Stimulated activated CD4-positive, alpha-beta T cell treated with anti-CD3 and anti-CD28 coated beads, Interleukin-12 subunit alpha, Interleukin-12 subunit beta, amount 100 ng/mL, for 24 hours (primary cell): ENCODE measurements at places on chromosomes 5 and 9.

DNA sequence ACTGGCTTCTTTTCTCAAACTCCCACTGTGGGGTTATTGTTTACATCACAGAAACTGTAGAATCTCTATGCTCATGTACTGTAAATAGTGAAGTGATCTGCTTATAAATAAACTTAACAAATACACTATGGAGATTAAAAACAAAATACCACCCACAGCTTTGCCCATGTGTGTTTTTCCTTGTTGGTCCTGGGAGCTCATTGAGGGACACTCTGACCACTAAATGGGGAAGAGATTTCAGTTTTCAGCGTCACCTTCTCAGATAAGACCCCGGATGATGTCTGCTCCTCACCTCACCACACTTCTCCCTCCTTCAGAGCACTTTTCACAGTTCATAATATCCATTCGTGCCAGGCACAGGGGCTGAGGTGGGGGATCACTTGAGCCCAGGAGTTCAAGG lies 89.7 kb downstream of the PDE6A start:
- no peak for DNase-seq

- no peak for DNase-seq
Observed at GRCh38 chr5:22577711-22578110, 275.4 kb downstream of the CDH12 start.

DNA sequence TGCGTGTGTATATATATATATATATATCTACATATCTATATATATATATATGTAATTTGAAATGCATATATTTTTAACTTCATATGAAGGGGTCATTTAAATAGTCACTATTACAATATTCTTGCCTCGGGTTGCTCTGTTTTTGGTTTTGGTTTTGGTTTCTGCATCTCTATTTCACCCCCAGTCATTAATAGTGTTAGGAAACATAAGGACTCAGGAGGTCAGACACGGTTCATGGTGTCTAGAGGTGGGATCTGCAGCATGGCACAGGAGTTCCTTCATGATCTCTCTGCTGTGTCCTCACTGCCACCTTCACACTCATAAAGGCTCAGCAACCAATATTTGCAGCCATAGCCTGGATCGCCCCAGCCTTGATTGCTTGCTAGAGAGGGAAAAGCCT lies 16.6 kb downstream of the C5orf58 start:
- no peak for DNase-seq

DNA sequence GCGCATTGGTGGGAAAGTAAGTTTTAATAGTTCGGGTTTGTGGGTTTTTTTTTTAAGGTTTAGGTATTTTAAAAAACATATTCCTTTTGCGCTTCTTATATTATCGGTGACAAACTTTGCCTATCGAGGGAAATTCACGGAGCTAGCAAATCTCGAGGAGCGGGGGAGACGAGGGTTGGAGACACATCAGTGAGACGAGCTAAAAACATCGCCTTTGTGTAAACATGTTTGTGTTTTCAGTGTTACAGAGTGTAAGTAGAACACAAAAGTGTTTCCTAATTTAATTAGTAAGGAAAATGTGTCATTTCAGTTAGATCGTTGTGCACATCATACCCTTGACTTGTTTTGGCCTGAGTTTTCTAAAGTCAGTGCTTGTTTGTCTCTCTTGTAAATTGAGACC lies 945 bp downstream of the BTF3 start:
- no peak for DNase-seq

- no peak for DNase-seq
Observed at GRCh38 chr5:116363780-116364179, 210.8 kb downstream of the SEMA6A start.

GRCh38 chr5:115351356-115352195 lies 55.1 kb upstream of the CCDC112 start:
- DNase-seq = no peak

- no peak for DNase-seq
Observed at GRCh38 chr5:135341016-135341666, 57.9 kb downstream of the MACROH2A1 start.

DNA sequence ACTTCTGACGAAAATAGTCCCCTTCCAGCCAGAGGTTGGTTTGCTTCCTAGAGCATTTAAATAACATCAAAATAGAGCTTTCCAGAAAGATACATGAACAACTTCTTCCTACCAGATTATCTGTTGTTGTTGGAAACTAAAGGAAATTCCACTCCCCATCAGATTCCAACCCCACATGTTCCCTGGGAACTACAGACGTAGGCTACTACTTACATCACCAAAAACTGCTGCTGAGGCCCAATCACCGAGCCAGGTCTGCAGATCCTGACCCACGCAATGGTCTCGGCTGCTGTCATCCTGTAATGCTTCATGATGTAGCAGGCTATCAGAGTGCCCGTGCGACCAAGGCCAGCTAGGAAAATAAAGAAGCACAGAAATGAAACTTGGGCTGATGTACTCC lies 73.4 kb downstream of the HABP4 start:
- DNase-seq = no peak

DNA sequence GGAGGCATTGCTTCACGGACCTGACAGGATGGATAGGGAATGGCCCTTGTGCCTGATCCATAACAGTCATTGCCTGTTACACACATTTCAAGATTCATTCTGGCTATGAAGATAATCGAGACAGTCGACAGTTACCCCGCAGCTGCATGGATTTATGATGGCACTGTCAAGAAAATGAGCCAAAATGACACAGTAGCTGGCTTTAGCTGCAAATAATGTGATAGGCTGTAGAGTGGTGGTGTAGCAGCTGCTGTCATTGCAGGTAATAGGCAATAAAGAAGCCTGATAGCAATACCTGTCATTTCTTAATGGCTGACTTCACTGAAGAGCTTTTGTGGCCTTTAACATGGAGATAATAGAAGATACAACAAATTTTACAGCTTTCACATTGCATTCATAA lies 1085.2 kb upstream of the ARRDC3 start:
- DNase-seq = no peak

DNA sequence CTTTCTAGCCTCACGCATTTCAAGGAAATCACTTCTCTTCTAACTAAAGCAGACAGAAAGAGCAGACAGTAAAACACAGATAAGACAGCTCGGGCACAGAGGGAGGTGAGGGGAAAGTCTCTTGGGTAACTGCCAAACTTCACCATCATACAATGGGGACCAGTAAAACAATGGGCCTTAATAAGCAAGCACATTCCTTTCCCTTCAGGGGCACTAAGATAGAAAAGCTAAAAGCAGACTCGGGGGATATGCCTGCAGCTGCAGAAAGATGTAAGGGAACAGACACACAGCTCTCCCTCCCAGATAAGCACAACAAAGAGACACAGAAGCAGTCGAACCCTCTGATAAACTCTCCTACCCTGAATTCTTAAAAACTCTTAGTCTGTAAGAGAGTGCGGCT lies 15.6 kb upstream of the CKS2 start:
- no peak for DNase-seq

DNA sequence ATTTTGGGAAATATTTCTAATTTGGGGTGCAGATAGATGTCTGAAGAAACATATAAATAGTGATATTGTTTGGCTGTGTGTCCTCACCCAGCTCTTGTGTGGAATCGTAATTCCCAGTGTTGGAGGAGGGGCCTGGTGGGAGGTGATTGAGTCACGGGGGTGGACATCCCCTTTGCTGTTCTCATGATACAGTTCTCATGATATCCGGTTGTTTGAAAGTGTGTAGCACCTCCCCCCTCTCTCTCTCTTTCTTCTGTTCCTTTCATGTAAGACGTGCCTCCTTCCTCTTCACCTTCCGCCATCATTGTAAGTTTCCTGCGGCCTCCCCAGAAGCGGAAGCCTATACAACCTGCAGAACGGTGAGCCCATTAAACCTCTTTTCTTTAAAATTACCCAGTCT lies 11.4 kb upstream of the ADAMTS16 start:
- DNase-seq = no peak

DNA sequence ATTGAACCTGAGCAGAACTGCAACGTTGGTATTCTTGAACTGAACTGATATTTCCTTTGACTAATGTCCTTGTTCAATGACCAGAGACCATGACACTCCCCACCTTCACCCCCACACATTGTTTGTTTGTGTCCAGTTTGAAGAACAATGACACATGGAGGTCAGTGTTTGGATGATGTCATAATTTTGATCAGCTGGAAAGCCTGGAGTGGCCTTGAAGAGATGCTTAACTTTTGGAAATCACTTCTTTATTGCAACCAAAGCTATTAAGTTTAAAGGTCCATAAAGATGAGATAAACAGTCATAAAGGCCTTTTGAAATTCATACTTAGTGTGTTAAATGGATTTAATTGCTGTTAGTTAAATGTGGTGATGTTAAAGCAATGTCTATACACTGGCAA lies 92.7 kb downstream of the TMC1 start:
- DNase-seq = no peak

DNA sequence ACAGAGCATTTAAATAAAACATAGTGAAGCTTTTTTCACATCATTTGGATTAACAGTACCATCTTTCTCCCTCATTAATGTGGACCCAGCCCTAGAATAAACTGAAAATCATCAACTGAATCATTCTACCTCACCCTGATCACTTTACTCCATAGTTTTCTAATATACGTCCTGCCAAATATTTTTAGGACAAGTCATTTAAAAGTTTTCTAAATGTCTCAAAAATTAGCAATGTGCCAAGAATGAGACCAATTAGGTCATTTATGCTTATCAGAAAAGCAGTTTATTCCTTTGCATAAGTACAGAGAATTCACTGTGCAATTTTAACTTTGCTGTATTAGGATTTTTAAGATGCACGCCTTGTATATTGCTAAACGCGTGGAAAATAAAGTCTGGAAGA lies 284.4 kb downstream of the PIK3R1 start:
- no peak for DNase-seq

- DNase-seq = no peak
Observed at GRCh38 chr5:32831624-32832023, 120.5 kb downstream of the NPR3 start.

GRCh38 chr5:36552651-36553393 lies 53.6 kb upstream of the SLC1A3 start:
- no peak for DNase-seq

GRCh38 chr5:74241751-74242140 lies 398.8 kb downstream of the ENC1 start:
- no peak for DNase-seq

DNA sequence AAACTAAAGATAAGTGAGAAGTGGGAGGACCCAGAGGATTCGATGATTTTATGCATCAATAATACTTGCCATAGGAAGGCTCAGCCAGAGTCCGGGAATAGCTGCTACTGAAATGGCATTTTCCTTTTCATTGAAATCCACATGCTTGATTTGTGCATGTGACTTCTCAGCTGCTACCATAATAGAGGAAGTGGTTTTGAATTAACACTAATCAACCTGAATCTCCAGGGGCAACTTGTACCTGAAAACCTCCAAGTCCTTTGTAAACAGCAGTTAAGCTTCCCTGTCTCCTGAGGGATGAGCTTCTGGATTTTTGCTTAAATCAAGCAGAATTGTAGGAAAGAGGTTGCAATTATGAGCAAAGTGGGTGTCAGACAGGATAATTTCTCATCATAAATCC lies 124.9 kb downstream of the PPP2R2B start:
- DNase-seq = no peak

DNA sequence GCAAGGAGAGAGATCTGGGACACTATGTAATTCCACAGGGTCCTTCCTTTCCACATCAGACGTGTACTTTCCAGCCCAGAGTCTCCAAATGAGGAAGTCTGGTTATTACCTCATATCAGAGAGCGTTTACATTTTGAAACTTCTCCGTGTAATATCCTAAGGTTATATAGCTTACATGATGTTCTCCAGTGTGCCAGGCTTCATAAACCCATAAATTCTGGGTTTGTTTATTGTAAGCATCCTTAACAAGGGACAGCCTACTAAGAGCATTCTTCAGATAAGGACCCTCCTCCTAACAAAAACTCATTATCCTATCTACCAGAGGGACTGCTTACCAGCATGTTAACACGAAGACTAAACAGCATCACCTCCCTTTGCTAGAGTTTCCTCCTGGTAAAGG lies 17.9 kb downstream of the SRFBP1 start:
- DNase-seq = no peak

GRCh38 chr9:69485466-69485865 lies 160.5 kb downstream of the ENTREP1 start:
- DNase-seq = no peak

- DNase-seq = no peak
Observed at GRCh38 chr9:137417161-137418021, 5.6 kb downstream of the EXD3 start.

DNA sequence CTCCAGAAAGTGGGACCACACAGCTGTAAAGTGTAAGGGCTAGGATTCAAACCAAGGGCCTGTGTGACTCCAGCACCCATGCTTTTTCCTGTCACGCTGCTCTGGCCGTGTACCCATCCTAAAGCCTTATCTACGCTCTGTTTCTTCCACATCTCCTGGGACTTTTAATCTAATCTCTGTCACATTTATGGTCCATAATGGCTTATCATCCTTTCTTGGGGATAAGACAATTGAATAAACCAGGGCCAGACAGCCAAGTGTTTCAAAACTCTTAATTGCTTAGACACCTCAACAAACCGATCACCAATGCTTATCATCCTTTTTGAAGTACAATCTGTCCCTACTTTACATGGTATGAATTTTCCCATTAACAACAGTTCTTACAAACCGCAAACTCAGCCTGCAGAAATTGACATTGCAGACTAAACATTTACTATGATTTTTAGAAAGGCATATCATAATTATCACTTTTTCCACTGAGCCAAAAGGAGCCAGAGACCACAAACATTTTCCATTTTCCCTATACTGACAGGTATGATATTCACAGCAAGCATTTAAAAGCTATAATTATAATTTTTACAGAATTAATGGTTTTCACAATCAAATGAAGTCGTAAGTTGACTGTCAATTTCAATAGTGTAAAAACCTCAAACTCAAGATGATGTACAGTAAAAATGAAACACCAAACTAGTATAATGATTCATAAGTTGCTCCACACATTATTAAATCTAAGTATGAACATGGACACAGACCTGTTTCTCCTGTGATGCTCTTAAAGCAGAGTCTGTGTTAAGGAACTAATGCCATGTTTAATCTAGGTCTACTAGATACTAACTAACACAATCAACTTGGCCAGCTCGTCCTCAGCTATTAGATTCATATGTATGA lies 99.5 kb downstream of the FBXW11 start:
- DNase-seq = no peak

- no peak for DNase-seq
Observed at GRCh38 chr5:119255571-119256356, 100.1 kb upstream of the TNFAIP8 start.

- DNase-seq = no peak
Observed at GRCh38 chr9:127825319-127826051, 22.8 kb downstream of the FPGS start.

GRCh38 chr5:31604644-31605043 lies 34.3 kb upstream of the PDZD2 start:
- no peak for DNase-seq

- DNase-seq = no peak
Observed at GRCh38 chr9:6845880-6846279, 88.1 kb downstream of the KDM4C start.
